ENCODE measurements at places on chromosomes 2 and 18.

GRCh38 chr2:78093436-78093835 is 571.3 kb upstream of the LRRTM4 start:
- DNase-seq: no peak

DNA sequence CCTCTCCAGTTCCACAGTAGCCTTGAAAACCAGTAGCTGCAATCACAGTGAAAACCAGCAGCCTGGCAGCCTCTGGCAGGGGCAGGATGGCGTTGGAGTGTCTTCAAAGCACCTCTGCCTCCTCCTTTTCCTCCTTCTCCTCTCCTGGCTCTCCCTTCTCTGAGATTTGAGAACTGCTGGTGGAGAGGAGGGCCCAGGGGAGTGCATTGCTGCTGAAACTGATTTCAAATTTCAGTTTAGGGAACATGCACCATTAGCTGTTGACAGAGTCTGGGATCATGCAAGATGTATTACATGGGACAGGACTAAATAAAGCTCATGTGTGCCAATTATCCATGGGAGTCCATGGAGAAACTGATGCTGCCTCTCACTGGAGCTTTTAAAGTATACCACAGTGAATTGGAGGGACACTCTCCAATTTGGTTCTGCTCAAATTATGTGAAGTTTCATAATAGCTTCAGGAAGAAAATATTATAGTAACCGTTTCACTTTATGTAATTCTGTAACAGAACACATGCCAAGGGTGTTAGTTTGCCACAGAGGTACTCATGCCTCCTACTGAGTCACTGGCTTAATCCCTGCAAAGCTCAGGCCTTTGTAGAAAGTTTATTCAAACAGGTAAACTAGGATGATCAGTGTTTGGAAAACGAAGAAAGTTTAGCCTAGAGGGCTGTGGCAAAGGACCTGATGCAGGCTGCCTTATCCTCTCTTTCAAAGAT is 146.1 kb downstream of the PRPF40A start:
- DNase-seq: no peak

DNA sequence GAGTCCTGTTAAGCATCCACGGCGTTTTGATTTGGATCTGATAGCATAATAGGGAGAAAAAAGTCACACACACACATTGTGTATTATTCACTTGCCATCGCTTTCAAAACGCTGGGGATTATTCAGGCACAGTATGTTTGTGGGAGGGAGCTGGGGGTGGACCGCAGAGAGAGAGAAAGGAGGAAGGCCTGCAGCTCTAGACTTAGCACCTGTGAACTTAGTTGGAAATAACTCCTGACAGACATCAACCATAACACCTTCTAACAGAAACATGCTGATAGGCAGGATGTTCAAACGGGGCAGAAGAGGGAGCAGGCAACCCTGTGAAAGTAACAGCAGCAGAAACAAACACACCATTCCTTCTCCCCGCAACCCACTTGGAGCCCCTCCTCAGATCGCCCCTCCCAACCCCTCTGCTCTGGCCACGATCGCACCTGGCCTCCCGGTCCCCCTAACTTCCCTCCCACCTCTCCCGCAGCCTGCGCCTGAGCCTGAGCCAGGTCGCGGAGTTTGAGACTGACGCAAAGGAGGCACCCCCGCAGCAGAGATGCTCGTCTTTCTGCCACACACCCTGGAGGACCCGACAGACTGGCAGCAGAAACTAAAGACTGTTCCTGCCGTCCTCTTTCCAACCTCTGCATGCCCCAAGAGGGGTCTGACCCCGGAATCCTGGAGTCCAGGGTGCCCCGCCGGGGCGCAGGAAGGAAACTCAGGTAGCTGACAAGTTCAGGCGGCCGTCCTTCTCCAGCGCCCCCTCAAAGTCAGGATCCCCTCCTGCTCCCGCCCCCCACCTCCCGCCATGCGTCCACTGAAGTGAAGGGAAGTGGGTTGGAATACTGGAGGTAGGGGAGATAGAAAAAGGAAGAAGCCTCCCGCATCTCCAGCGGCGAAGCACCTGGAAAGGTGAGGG is 738 bp downstream of the CHST9 start:
- no peak for DNase-seq

- no peak for DNase-seq
These were observed at the start of gene SLC30A3 for GRCh38 chr2:27262379-27263286. Gene SLC30A3, minus strand, starts transcription at chr2:27263047. Its CDS starts 141 bp downstream, at chr2:27262906.

GRCh38 chr2:134183679-134184078 is 70.2 kb upstream of the MGAT5 start:
- no peak for DNase-seq

- no peak for DNase-seq
These were observed 6.6 kb downstream of the GRHL1 start for GRCh38 chr2:9958057-9958456.

- DNase-seq: no peak
These were observed 31.5 kb upstream of the SMAD7 start for GRCh38 chr18:48982266-48982665.

DNA sequence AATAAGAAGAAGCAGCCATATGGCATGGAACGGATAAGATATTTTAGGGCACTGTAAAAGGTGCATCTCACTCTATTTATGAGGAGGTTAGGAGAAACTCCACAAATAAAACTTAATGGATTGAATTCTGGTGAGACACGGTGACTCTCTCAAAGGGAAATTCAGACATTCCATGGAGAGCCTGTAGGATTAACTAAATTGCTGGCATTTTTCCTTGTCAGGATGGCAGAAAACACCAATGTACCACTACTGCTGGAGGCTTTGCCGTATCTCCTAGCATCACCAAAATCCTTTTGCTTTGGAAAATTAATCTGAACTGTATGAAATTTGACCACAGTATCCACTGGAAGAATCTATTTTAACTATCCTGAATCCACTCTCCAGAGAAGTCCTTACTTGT is 79.3 kb downstream of the RBM43 start:
- no peak for DNase-seq

DNA sequence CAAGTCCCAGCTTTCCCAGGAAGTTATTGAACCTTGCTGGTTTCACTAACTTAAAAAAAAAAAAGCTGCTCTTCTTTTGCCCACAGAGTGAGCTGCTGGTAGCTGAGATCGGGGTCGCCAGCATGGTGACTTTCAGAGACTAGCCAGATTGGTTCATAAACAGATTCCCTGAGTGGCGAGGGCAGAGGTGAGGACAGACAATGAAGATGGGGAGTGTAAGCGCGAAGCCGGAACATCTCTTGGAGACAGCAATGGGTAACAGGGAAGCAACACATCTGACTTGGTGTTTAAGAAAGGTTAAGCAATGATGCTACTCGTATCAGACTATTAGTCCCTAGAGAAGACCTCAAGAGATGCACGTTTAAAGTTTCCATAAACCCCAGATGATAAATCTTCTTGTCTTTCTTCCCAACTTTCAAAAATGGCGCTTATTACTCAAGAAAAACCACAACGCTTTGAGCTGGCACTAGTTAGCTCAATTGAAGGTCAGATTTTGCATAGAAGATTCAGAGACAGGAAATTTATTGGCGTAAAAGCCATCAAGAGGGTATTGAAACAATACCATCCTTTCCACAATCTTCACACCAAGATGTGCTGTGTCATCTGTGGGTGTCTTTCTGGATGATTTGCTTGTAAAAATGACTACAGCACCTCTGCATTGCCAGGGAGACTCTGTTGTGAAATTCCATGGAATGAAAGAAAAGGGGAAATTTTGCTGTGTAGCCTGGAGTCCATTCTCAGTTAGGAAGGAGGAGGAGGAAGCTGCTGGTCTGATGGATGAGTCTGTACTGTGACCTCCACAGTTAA is 193.1 kb upstream of the CXCR4 start:
- no peak for DNase-seq

GRCh38 chr2:109085912-109086742 is 42.9 kb upstream of the SH3RF3 start:
- no peak for DNase-seq

GRCh38 chr2:170408461-170409163 is 230.7 kb downstream of the MYO3B start:
- DNase-seq: no peak

- DNase-seq: no peak
These were observed 62.3 kb upstream of the SNTG2 start for GRCh38 chr2:888211-888801.

DNA sequence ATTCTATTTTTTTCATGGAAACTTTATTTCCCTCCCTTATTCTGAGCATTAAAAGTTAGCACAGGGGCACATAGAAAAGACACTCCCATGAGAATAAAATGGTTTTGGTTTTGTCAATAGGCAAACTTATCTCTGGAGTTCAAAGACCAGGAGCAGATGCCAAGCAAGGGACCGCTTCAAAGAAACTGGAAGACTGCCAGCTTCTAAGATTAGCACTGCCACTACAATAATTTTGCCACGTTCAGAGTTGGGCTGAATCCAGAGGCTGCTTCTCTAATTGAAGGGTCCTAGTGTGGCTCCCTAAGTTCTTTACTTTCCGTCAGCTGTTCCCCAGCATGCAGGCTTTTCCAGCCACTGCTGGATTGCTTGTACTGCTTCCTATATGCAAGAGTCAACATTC is 681.0 kb upstream of the GCFC2 start:
- peak; percentile 5 for DNase-seq

GRCh38 chr2:134660626-134661402 is 58.0 kb downstream of the TMEM163 start:
- DNase-seq: no peak

DNA sequence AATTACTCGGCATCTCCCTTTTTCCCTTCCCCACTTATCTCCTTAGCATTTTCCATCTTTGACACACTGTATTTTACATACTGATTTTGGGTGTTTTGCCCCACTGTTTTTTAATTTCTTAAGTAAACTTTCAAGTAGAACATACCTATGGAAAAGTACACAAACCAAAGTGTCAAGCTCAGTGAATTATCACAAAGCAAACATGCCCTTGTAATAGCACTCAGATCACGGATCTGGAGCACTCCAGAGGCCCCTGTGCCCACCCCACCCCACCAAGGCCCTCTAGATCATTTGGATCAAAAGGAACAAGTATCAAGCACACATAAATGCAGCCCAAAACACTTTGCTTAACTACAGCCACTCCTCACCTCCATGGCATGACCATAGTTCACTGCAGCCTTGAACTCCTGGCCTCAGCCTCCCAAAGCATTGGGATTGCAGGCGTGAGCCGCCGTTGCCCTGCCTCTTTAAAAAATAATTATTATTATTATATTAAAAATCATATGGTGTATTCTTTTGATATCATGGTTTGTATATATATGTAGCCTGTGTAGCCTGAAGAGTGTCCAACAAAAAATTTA is 38.1 kb downstream of the FER1L5 start:
- no peak for DNase-seq

DNA sequence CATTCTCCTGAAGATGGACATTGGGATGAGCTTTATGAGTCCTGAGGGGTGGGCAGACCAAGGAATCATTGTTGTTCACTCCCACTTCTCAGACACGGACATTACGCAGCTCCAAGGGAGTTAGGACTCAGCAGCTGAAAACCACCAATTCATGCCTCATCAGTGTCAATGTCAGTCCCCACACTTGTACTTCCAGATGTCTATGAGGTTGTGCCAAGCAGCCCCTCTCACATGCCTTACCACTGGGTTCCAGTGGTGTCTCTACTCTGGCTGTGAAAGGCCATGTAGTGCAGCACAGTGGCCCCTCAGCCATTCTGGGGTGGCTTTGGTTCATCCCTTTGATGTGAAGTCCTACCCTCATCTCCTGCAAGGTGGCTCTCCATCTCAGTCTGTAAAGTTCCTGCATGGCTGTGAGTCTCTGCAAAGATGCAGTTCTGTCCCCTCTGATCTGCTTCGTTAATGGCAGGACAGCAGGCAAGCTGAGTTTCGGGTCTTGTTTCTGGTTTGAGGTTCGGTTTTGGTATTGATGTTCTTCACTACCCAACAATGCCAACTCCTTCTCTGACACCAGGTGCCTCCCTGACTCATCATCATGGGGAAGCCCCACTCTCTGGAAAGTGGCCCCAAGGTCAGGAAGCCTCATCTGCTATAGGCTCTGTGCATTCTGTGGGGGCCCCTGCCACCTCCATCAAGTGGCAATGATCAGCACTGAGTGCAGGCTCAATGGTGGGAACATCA is 14.0 kb upstream of the COL6A3 start:
- no peak for DNase-seq

DNA sequence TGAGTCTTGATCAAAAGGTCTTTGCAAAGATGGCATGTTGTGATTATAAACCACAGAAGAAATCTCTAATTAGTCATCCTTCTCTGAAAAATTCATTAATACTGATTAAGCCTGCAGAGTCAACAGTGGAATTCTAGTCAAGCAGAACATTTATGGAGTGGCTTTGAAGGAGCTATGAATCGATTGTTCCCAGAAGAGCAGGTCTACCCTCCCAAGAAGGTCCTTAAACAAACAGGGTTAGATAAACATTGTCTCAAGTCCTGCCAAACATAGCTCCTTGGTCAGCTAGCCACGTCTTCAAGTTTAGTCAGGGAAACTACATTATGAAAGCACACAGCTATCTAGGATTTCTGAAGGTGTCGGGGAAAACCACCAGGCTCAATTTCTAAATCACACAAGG is 88.9 kb downstream of the ITGA4 start:
- DNase-seq: no peak

GRCh38 chr2:49490710-49491109 is 336.4 kb upstream of the FSHR start:
- DNase-seq: peak; percentile 24

GRCh38 chr18:74598350-74599001 is 806 bp downstream of the ZNF407 start:
- no peak for DNase-seq

DNA sequence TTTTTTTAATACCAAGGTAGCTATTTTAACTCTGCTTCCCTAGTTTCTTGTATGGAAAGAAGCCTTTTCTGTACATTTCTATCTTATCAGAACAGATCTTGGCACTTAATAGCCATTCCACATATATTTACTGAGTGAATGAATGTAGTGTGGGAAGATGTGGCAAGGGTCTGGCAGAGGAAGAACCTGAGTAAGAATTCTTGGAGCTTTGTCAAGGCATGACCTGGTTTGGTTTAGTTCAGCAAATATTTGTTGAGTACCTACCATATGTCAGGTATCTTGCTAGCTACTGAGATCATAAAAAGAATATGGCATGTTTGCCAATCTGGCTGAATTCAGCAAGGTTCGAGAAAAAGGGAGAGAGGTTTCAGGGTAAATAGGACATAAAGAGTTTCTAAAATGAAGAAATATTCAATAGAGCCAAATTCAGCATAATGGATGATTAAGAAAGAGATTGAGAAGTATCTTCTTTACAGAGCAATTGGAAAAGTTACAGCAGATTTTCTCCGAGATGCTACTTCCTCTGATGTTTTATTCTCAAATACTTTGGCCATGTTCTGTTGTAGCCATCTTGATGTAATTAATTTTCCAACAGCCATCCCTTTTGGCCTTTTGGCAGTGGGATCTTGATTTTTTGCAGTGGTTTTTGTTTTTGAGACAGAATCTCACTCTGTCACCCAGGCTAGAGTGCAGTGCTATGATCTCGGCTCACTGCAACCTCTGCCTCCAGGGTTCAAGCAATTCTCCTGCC is 21.7 kb upstream of the MEP1B start:
- DNase-seq: no peak

- no peak for DNase-seq
These were observed 150.1 kb upstream of the SMAD2 start for GRCh38 chr18:48080546-48080945.

DNA sequence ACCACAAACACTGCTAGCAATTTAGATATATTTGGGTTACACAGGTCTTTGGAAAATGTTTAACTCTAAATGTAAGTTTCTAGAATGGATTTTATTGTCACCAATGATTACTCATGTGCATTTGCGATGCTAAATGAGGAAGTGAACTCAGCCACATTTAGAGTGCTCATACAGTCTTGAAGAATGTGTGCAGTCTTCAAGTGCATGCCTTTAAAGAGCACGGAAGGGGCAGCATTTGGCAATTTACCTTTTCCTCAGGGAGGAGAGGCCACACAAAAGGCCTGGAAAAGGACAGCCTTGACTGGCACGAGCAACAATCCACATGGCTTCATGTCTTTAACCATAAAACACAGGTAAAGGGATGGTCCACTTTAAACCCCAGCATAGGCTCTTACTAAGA is 78.5 kb upstream of the STK17B start:
- no peak for DNase-seq

Data from NCI-H2081 treated with DMSO at 0.1 percent for 48 hours (cell line).